ENCODE measurements at places on chromosomes 12 and 14.

GRCh38 chr12:44812062-44812461 is 64.1 kb downstream of the NELL2 start:
- no peak for DNase-seq

DNA sequence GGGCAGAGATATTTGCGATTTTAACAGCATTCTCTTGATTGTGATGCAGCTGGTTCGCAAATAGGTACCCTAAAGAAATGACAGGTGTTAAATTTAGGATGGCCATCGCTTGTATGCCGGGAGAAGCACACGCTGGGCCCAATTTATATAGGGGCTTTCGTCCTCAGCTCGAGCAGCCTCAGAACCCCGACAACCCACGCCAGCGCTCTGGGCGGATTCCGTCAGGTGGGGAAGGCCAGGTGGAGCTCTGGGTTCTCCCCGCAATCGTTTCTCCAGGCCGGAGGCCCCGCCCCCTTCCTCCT is 271 bp upstream of the PSEN1 start:
- no peak for DNase-seq

DNA sequence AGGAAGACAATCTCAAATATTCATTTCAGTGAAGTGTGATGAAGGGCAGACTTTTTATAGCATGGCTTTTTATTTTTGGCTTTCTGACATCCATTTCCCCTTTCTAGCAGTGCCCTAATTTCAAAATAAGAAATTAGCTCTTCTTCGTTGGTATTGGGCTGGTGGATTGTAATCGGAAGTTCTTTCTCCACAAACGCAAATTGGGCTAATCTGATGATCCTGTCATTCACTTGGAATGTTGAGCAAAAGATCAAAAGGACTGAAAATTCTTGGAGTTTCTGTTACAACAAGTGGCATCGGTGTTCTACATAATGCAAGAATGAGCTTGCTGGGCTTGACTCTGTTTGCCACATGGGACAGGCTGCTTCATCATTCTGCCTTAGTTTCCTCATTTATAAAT is 1182.8 kb downstream of the FLRT2 start:
- DNase-seq: no peak

GRCh38 chr14:45426685-45427282 is 173.8 kb upstream of the MIS18BP1 start:
- no peak for DNase-seq

GRCh38 chr12:115362339-115362976 is 678.5 kb upstream of the TBX3 start:
- no peak for DNase-seq

Data from activated CD4-positive, CD25-positive, alpha-beta regulatory T cell (primary cell).